ENCODE measurements at places on chromosomes 7 and 10. TPM values are rescaled to one million over a fixed set of nuclear protein-coding genes. Genes with fewer than 3 reads are reported as not detected.

The UROS gene
- polyA plus RNA-seq: 34.4 TPM

The SPDYE6 gene
- polyA plus RNA-seq: not detected

The GNAT3 gene
- polyA plus RNA-seq: not detected

The FEZF1 gene
- polyA plus RNA-seq: not detected
